ENCODE measurements at places on chromosomes 1 and 21.

GRCh38 chr1:233610628-233611027 lies 3.3 kb upstream of the KCNK1 start:
- no peak for DNase-seq

GRCh38 chr21:42446531-42446930 lies 42.8 kb downstream of the UBASH3A start:
- DNase-seq, result no peak

- no peak for DNase-seq
Measured at GRCh38 chr21:41897700-41898099, 18.6 kb upstream of the PRDM15 start.

- no peak for DNase-seq
Measured at GRCh38 chr1:1114431-1114830, 1.5 kb downstream of the C1orf159 start.

Data from hematopoietic multipotent progenitor cell treated with erythropoietin and hydrocortisone succinate and interleukin-3 and kit ligand, for 4 days (in vitro differentiated cells).